ENCODE measurements at places on chromosomes 2 and 18.

DNA sequence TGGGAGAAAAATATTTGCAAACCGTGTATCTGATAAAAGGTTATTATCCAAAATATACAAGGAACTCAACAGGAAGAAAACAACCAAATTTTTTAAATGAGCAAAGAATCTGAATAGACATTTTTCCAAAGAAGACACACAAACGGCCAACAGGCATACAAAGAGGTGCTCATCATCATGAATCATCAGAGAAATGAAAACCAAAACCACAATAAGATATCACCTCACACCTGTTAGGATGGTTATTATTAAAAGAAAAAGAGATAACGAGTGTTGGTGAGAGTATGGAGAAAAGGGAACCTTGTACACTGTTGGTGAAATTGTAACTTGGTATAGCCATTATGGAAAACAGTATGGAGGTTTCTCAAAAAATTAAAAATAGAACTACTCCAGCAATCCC, 463.3 kb downstream of the IRS1 start:
- no peak for DNase-seq

- DNase-seq, result peak; percentile 67
These were observed at the start of gene PSTPIP2 for GRCh38 chr18:46071653-46072375. PSTPIP2 (minus strand) TSS chr18:46072260; CDS start chr18:46072188, 72 bp downstream.

DNA sequence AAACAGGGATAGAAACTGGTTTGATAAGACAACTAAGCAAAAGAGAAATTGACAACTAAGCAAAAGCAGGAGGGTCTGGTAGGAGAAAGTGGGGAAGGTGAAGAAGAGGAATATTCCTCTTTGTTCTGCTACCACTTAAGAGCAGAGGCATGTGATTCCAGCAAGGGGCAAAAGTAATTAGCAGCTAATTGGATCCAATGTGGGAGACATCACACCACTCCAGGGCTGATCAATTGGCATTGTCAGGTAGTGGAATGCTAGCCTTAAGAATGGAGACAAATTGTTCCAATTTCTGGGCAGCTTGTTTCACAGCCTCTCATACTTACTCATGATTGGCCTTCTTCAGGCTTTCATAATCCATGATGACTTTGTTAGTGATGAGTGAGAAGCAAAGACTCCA, 547.1 kb upstream of the GCFC2 start:
- DNase-seq, result no peak

DNA sequence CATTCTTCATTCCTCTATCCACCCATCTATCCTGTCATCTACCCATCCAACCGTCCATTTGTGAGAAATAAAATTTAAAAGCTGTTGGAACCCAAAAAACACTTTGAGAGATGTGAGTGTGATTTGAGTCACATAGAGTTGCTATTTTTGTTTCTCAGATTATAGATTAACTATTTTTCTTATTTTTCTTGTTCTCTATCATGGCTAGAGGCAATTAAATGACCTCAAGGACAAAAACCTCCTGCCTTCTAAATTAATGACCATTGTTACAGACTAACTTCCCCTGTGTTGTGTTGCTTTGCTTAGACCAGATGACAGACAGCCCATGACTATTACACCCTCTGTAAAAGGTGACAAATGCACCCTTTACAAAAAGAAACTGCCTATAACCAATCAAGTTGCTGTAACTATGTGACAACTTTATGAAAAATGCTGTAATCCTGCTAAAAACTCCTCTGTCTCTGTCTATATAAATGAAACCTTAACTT, 207.9 kb upstream of the CXCR4 start:
- no peak for DNase-seq

- no peak for DNase-seq
These were observed 286.5 kb downstream of the C1D start for GRCh38 chr2:67776276-67776675.

DNA sequence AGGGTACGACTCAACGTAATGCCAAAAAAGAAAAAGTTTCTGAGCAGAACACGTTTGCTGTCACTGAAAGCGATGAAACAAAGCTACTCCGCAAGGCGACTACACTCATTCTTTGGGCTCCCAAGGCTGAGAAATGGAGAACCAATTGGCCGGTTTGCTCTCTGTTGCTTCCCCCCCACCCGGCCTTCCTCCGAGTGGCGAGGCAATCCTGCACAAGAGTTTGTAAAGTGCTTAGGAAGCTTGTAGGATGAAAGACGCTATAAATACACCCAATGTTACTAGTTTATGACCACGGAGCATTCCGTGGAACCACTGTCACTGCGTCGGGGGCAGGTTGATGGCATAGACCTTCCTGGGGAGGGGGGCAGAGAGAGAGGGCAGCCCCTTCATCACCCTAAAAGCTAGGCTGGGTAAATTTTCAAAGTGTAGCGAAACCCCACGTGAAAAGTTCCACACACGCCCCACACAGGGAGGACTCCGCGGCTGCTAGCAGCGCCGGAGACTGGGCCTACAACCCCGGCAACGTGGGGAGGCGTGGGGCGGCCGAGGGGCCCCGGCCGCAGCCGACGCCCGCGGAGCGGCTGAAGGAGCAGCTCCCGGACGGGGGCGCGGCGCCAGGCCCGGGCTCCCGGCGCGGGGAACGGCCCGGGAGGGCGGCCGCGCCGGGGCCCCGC, 915 bp downstream of the CUL3 start:
- DNase-seq, result peak; percentile 31

DNA sequence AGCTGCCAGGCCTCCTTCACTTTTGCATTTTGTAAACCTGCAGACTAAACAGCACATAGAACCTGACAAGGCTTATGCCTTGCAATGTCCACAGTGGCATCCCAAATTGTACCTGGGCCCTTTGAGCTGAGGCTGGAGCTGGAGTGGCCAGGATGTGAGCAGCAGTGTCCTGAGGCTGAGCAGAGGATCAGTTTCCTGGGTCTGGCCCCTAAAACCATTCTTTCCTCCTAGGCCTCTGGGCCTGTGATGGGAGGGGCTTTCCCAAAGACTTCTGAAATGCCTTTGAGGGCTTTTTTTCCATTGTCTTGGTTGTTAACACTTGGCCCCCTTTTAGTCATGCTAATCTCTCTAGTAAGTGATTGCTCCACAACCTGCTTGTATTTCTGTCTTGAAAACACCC, 32.8 kb downstream of the FSIP2 start:
- DNase-seq, result no peak

All from CD4-positive, alpha-beta T cell treated with Interferon gamma for 1 hour (primary cell).